ENCODE measurements at places on chromosomes 7 and 10. TPM values are rescaled to one million over a fixed set of nuclear protein-coding genes. Genes with fewer than 3 reads are reported as not detected.

Gene LIPM
- total RNA-seq, result 17.1 TPM

Gene IRF5
- total RNA-seq, result 4.2 TPM

Gene ELMO1
- 37.9 TPM for total RNA-seq

Gene EFCAB10
- not detected for total RNA-seq

Gene PNLIP
- 1.4 TPM for total RNA-seq

Data from skin of body (tissue), 3 donors.